Activated T-cell treated with anti-CD3 and anti-CD28 coated beads, Interleukin-2, amount 50 U/mL, for 72 hours (primary cell): ENCODE measurements at places on chromosomes 3 and 15. TPM values are rescaled to one million over a fixed set of nuclear protein-coding genes. Genes with fewer than 3 reads are reported as not detected.
A peak's percentile ranks its signal among the peaks of the same experiment; 100 is the strongest.

The CDHR4 gene
- total RNA-seq = 0.39 TPM

- DNase-seq = no peak
Measured at GRCh38 chr3:170564664-170565063, 21.2 kb downstream of the SLC7A14 start.

DNA sequence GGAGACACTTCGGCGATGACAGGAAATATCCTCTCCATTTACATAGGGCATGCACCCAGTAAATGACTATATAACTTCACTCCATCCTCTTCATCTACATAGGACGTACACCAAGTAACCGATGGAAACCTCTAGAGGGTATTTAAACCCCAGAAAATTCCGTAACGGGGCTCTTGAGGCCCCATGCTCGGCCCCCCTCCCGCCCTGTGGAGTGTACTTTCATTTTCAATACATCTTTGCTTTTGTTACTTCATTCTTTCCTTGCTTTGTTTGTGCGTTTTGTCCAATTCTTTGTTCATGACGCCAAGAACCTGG is 7.5 kb upstream of the FAM107A start:
- no peak for DNase-seq

DNA sequence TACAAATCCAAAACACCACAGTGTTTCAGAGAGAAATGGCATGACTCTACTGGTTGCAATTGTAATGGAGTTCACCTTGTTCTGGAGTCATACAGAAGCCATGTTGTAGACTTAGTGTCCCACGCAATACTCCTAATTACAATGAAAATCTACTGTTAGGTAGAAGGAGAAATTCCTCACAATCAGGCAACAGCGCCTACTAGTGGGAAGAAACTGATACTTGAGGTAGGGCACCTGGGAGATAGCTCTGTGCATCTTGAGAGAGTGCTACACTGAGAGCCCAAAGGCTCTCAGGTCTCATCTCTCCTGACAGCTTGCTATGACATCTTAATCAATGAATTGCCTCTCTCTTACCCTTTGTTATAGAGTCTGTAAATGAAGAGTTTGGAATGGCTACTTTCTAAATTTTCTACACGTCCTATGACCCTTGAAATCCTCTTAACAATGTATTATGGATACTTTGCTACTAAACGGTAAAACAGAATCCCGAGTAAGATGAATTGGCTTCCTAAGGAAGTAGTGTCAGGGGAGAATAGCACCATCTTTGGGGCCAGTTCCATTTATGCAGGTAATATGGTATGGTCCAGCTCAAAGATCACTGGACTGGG is 422.7 kb upstream of the TPRG1 start:
- peak; percentile 41 for DNase-seq

- DNase-seq = no peak
Measured at GRCh38 chr15:65383991-65384390, 6.2 kb upstream of the IGDCC3 start.

- DNase-seq = no peak
Measured at GRCh38 chr15:31330111-31330785, 3.6 kb downstream of the KLF13 start.

The SLC12A1 gene
- total RNA-seq = not detected

GRCh38 chr3:150727653-150728502 is 24.2 kb upstream of the ERICH6 start:
- DNase-seq = no peak

DNA sequence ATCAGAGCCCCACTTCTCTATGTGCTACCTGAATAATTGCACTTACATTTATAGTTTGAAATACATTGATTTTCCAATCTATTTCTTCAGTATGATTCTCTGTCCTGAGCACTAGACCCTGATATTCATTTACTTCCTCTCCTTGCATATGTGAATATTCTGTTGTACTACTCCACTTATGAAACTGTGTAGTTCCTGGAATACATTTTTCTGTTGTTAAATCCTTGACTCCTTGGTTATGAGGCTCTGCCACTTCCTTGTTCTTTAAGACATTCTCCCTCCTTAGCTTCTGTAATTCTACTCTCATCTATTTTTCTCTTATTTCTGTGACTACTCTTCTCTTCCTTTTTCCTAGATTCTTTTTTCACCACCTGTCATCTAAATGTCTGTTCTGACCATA is 12.9 kb upstream of the MGA start:
- no peak for DNase-seq

- no peak for DNase-seq
Measured at GRCh38 chr3:114294940-114295480, 1.2 kb downstream of the TIGIT start.

DNA sequence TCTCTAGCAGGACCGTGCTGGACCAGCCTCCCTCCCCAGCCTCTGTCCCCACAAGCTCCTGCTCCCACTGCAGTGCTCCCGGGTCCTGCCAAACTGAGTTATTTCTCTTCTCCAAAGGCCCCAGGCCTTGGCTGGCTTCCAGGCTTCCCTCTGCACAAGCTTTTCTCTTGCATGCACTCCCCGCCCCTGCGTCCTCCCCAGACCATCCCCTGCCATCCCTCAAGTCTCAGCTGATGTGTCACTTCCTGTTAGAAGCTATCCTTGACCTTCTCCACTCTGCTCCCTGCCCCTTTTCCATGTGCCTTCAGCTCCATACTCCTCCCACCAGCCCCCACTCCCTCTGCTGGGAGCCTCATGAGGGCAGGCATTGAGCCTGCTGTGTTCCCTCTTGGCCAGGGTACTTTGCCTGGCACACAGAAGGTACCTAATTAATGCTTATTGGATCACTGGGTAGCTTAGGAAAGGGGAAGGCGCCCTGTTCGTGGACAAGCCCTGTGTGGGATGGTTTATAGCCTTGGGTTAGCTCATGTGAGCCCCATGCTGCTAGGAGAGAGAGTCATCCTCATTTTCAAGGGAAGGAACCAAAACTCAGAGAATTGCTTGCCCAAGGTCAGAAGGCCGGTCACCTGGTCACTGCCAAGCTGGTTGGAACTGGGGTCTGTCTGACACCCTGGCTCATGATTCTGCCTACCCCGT is 56.4 kb downstream of the FEM1B start:
- DNase-seq = no peak

GRCh38 chr3:129820587-129820986 is 72.9 kb downstream of the TMCC1 start:
- DNase-seq = no peak

The MASP1 gene
- total RNA-seq = not detected

- no peak for DNase-seq
Measured at GRCh38 chr3:190996181-190996775, 133.8 kb upstream of the GMNC start.

The GOLGA6D gene
- total RNA-seq = 0.55 TPM

The LRRIQ4 gene
- total RNA-seq = not detected

The FBXO40 gene
- not detected for total RNA-seq

The POLQ gene
- total RNA-seq = 20.4 TPM

The SKOR1 gene
- 0.95 TPM for total RNA-seq

- DNase-seq = peak; percentile 29
Measured at GRCh38 chr15:78726870-78727551, 84.3 kb downstream of the ADAMTS7 start.
